Stimulated activated CD4-positive, alpha-beta T cell treated with anti-CD3 and anti-CD28 coated beads, Interleukin-1b, Interleukin-23, amount 100 ng/mL, for 48 hours (primary cell): ENCODE measurements at places on chromosomes 11 and 22.

DNA sequence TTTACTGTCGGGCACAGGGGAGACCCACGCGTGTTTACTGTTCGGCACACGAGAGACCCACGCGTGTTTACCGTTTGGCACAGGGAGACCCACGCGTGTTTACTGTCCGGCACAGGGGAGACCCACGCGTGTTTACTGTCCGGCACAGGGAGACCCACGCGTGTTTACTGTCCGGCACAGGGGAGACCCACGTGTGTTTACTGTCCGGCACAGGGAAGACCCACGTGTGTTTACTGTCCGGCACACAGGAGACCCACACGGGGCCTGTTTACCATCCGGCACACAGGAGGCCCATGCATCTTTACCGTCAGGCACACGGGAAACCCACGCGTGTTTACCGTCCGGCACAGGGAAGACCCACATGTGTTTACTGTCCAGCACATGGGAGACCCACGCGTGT is 525.1 kb downstream of the BRD1 start:
- DNase-seq: no peak

DNA sequence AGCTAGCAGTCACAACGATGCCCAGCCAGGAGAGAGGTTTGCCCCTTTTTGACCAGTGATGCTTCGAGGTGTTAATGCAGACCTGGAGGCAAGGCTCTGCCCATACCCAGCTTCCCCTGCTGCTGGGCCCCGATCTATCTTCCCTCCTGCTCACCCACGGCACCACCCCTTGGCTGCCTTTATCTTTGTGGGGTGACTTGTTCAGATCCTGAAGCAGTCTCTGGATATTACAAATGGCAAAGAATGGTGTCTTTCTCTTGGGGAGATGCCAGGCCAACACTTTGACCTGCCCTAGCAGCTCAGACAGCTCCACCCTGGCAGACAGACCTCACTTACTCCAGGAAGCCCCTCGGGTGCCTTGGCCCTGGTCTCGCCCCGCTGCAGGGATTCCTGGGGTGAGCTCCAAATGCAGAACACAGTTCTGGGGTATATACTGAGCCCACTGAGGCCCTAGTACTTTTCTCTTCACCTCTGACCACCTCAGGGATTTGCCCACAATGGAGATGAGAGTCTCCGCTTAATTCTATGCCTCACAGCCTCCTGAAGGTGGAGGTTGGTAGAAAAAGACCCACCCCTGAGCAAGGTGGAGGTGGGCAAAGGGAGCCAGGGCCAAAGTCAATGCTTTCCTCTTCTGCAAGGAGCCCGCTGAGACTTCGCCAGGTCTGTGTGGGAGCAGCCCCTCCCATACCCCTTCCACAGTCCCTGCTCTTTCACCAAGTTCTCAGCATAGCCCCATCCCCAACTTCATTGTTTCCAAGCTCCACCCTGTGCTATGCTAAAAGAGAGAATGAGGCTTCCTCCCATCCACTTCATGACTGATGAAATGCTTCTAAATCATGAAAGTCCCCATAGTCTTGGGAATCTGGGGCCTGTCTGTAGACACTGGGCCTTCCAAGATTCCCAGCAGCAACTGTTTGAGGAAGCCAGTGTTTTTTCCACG is 11.1 kb upstream of the ST3GAL4 start:
- DNase-seq: no peak

DNA sequence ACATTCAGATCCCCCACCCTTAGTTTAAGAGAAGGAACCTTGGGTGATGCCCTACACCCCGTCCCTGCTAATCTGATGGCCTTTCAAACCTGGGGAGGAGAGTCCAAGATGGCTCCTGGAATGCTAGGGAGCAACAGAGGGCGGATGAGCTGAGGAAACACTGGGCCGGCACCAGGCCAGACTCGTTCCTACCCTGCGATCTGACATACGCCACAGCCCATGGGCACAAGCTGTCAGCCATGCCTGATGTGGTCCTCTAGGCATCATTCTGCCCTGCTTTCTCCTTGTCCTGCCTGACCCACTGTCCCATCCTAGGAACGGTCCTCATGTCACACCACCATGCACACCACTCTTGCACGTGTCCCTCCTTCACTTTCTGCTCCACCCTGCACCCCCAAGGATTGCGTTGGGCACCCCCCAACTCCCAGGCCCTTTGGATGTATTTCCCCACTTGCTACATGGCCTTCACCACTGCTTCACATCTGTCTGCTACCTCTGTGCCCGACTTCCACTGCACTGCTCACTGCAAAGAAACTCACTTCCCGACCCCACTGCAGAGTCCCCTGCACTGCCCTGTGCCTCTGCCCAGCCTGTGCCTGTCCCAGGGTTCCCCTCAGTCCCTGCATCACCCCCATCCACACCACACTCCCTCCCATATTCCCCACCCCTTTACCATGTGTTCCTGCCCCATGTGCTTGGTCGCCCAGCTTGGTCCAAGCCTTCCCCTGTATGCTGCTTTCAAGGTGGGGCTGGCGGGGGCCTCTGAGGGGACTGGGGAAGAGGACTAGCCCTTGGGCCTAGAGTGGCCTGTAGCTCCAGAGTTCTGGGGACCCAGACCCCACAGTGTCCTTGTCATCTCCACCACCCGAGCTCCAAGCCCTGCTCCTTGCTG is 29.2 kb downstream of the USP35 start:
- DNase-seq: no peak

DNA sequence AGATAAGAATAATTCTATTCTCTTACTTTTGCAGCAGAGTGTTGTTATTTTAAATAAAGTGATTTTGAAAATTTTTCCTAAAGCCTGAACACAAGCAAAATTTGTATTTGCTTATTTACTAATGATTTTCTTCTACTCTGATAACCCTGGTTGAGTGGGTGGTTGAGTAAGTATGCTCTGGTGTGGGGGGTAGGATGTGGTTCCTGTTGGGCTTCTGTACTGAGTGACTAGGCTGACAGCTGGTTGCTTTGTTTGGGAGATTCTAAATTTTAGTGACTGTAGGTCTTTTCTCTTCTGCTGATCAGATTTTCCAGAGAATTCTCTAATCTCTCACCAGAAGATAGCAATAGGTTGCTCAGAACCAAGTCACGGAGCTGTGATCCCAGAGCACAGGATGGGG is 61.6 kb downstream of the METTL15 start:
- no peak for DNase-seq

- DNase-seq: no peak
Measured at GRCh38 chr22:21928048-21928447, 24.6 kb downstream of the PPM1F start.

GRCh38 chr11:100918551-100919500 is 210.8 kb downstream of the PGR start:
- DNase-seq: no peak

GRCh38 chr11:116931206-116931953 is 94.0 kb upstream of the APOA1 start:
- DNase-seq: peak; percentile 36

GRCh38 chr11:971092-971690 is 45.5 kb downstream of the AP2A2 start:
- no peak for DNase-seq

- no peak for DNase-seq
Measured at GRCh38 chr22:47695176-47695575, 932.7 kb downstream of the TBC1D22A start.

DNA sequence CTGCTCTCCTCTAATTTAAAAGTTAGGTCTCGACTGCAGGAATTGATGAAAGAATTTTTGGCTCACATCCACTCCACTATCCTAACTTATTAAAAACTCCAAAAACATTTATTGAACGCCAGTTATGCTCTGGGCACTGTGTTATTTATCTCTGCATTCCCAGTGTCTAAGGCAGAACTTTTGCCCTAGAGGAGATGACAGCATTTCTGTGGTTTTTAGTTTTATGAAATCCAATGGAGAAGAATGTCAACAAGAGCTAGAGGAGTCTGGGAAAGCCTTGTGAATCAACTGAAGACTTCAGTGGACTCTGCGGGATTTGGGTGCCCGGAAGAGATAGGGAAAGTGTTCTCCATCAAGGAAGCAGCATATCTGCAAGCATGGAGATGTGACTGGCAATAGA is 217.0 kb upstream of the PGR start:
- DNase-seq: no peak

DNA sequence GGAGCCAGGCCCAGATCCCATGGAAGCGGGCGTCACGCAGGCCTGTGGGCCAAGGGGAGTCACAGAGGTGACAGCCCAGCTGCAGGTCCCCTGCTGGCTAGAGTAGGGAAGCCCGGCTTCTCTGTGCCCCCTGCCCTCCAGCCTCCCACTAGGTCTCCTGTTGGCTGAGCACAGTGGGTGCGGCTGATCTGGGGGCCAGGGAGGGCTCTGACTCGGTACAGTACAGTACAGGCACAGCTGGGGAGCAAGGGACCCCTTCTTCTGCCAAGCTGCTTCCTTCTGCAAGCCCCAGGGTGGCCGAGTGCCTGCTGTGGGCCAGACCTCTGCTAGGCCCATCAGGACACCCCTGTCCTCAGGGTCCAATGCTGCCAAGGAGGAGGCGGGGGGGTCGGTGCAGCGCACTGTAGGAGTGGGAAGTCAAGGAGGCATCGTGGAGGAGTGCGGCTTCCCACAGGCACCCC is 10.1 kb downstream of the SUSD2 start:
- no peak for DNase-seq

- no peak for DNase-seq
Measured at GRCh38 chr11:124717786-124718651, 21.7 kb upstream of the NRGN start.

DNA sequence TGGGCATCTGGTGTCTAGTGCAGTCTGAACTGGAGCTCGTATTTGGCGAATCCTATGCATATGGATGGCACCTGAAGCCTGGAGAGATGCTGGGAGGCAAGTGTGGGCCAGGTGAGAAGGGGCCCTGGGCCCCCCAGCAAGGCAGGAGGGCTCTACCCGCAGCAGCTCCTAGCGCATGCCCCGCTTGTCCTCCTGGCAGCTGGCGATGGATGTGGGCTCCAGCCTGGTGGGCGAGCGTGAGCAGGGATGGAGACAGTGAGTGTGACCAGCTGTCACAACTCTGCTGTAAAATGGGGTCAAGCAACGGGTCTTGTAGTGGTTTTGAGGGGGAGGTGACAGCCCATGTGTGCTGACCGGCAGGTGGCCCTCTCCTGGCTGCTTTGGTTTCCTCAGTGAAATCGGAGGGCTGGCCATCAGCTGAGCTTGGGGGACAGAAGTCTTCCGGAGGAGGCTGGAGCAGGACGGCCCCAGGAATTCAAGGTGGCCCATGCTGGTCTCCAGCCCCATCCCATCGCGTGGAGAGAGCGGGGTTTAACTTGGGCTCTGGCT is 12.0 kb downstream of the FRMD8 start:
- no peak for DNase-seq

DNA sequence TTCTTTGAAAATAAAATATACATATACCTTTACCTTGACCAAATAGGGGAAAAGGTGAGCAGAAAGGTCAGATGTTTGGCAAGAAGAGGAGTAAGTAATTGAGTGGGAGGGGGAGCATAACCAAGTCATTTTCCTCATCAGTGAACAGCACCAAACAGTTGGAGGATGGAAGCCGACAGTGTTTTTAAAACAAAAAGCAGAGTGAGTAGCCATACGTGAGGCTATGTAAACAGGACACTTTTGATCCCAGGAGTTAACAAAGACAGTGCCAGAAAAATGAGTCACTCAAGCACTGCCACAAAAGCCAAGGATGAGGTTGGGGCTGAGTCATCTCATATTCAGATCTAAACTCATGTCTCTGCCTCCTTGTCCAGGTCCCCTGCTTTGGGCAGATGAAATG is 734.7 kb downstream of the KCNA4 start:
- DNase-seq: no peak

DNA sequence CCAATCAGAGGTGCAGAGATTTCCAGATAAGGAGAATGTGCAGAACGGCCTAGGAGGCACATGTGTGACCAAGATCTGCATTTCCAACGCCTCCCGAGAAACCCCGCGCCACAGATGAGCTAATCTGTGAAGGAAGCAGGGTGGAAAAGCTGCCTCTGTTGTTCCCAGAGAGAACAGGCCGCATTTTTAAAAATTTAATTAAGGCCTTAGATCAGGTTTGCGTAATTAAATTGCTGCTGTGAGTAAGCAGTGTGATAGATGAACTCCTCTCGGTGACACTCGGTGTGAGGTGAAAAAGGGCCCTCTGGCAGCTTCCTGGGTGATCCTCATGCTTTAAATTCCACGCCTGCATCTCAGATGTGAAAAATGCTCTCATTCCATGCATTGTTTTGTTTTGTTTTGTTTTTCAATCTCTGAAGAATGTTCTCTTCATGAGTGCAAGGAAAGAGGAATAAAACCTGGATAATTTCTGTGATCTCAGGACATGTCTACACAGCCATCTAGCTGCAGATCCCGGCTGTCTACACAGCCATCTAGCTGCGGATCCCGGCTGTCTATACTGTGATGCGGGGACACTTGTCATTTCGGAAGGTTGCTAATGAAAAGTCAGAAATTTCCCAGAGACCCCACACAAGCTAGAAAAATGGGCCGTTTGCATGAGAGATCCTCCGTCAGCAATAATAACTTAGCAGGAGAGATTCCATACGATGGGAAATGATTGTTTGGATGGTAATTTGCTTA is 1398.9 kb downstream of the BRD1 start:
- DNase-seq: no peak

- DNase-seq: no peak
Measured at GRCh38 chr22:32990187-32990586, 68.0 kb downstream of the SYN3 start.

DNA sequence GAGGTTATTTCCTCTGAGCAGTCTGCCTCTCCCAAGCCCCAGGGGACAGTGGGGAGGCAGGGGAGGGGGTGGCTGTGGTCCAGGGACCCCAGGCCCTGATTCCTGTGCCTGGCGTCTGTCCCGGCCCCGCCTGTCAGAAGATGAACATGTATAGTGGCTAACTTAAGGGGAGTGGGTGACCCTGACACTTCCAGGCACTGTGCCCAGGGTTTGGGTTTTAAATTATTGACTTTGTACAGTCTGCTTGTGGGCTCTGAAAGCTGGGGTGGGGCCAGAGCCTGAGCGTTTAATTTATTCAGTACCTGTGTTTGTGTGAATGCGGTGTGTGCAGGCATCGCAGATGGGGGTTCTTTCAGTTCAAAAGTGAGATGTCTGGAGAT is 3.1 kb downstream of the PIM3 start:
- DNase-seq: peak; percentile 1

DNA sequence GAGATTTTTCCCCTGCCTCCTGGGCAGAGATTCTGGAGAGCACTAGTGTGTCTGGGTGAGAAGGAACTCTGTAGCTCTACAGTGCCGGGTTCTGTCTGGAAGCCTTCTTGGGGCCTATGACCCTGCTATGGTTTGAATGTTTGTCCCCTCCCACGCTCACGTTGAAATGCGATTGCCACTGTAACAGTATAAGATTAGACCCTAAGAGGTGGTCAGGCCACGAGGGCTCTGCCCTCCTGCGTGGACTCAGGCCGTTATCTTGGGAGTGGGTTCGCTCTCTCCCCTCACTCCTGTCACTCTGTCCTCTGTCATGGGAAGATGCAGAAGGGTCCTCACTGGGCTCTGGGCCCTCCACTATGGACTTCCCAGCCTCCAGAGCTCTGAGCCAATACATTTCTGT is 3.5 kb downstream of the AP5B1 start:
- DNase-seq: no peak

GRCh38 chr11:129021295-129021694 is 78.6 kb upstream of the TP53AIP1 start:
- no peak for DNase-seq

- peak; percentile 66 for DNase-seq
Measured at GRCh38 chr11:68142028-68142412, 20.8 kb upstream of the CHKA start.
